Osteocyte (in vitro differentiated cells): ENCODE measurements at places on chromosomes 7 and 10.
A peak's percentile ranks its signal among the peaks of the same experiment; 100 is the strongest.

DNA sequence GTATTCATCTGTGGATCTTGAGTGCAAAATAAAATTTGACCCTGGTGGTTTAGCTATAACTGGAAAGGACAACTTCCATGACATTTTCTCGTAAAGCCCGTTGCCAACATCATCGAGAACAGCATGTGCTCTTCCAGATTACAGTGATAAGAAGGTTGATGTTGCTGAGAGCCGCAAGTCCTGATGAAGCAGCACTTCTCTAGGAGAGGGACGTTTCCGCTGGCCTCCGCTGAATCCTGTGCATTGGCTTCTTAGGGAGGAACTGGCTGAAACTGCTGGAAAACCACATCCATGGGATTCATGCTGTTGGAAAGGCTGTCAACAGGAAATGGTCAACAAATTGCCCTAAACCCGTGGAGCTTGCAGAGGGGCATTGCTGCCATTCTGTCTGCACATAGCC lies 21.4 kb upstream of the ABCB5 start:
- H3K4me1 ChIP-seq = no peaks in the 10 kb centered on the region
- no peak overlapping the region for H3K4me3 ChIP-seq
- H3K27me3 ChIP-seq = peaks cover 5% of the 10 kb centered on the region
- DNase-seq = no peak
- H3K27ac ChIP-seq = no peak overlapping the region

DNA sequence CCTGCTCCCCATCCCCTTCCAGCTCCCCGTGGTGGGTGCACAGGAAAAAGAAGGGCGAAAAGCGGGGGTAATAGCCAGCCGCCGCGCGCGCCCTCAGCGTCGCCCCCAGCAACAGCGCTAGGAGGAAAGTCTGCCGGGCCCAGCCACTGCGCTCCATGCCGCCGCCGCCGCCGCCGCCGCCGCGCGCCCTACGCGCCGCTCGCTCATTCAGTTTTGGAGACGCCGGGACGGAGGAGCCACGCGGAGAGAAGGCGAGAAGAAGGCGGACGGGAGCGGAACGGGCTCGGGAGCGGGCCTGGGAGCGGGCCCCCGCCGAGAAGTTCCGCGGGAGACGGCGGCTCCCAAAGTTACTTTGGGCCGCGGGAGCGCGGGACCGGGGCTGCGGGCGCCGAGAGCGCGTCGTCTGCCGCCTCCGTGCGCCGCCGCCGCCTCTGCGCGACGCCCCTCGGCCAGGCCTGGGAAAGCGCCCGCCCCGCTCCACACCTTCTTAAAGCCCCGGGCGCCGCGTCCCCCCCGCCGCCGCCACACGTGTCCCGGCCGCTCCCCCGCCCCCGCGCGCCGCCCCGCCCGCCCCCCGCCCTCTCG lies at the start of gene RELN:
Gene RELN, minus strand, starts transcription at position 459 of the 585 bp plus-strand sequence. Its CDS starts 302 bp downstream, at position 157.
- H3K4me1 ChIP-seq = peaks cover 11% of the 10 kb centered on the region
- DNase-seq = no peak
- no peak within 1 kb of the TSS for H3K27ac ChIP-seq
- peaks cover 67% of the 10 kb centered on the region for H3K27me3 ChIP-seq

DNA sequence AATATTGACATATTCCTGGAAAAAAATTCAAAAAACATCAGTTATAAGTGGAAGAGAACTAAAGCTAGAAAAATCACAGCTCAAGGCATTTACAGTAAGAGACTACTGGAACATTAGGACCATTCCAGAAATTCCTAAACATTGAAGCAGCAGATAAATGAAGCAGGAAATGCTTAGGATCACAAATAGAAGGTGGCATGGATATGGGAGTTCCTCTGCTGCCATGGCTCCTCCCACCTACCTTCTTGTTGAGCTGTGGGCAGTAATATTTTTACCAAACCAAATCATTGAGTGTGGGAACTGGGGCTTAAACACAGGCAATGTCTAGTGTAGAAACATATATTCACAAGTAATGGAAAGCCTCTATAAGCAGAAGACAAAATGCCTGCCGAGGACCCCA lies 292.8 kb downstream of the ANKRD7 start:
- H3K4me3 ChIP-seq = no peak overlapping the region
- no peaks in the 10 kb centered on the region for H3K27me3 ChIP-seq
- no peaks in the 10 kb centered on the region for H3K36me3 ChIP-seq
- DNase-seq = no peak

GRCh38 chr7:51220226-51220625 lies 96.4 kb downstream of the COBL start:
- no peaks in the 10 kb centered on the region for H3K27me3 ChIP-seq
- no peak overlapping the region for H3K4me3 ChIP-seq
- no peaks in the 10 kb centered on the region for H3K36me3 ChIP-seq
- no peaks in the 10 kb centered on the region for H3K4me1 ChIP-seq
- no peak overlapping the region for H3K27ac ChIP-seq

DNA sequence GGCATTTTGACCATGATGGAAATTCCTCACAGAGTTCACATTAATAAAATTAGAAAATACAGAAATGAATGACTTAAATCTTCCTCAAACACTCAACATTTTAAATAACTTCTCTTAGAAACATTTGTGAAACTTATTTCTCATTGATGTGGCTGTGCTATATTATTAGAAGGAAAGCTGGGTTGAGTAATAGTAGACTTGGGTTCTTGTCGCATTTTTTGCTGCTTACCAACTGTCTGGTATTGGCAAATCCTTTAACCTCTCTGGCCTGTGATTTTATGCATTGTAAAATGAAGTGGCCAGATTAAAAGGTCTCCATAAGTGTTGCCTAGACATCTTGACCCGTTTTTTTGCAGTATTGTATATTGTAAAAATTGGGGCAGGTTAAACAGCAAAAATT lies 66.5 kb downstream of the VPS50 start:
- H3K27me3 ChIP-seq = no peaks in the 10 kb centered on the region
- H3K4me3 ChIP-seq = no peak overlapping the region
- H3K4me1 ChIP-seq = no peaks in the 10 kb centered on the region
- no peak overlapping the region for H3K27ac ChIP-seq
- peaks cover 16% of the 10 kb centered on the region for H3K36me3 ChIP-seq

GRCh38 chr10:84293574-84294016 lies 34.8 kb upstream of the CCSER2 start:
- DNase-seq = no peak
- H3K36me3 ChIP-seq = no peaks in the 10 kb centered on the region
- peaks cover 15% of the 10 kb centered on the region for H3K4me1 ChIP-seq
- no peak overlapping the region for H3K4me3 ChIP-seq
- H3K27ac ChIP-seq = no peak overlapping the region

GRCh38 chr7:25101817-25102216 lies 23.2 kb downstream of the CYCS start:
- peaks cover 12% of the 10 kb centered on the region for H3K27me3 ChIP-seq
- no peak for DNase-seq

GRCh38 chr10:98446151-98446660 lies 529 bp downstream of the HPS1 start:
- peaks cover 13% of the 10 kb centered on the region for H3K27me3 ChIP-seq
- peak overlapping the region; percentile 86 for H3K27ac ChIP-seq
- H3K4me1 ChIP-seq = peaks cover 16% of the 10 kb centered on the region
- DNase-seq = peak; percentile 84

GRCh38 chr10:20369863-20370736 lies 527.0 kb downstream of the NEBL start:
- no peaks in the 10 kb centered on the region for H3K4me1 ChIP-seq
- peaks cover 9% of the 10 kb centered on the region for H3K27me3 ChIP-seq
- H3K27ac ChIP-seq = no peak overlapping the region
- no peaks in the 10 kb centered on the region for H3K36me3 ChIP-seq
- no peak overlapping the region for H3K4me3 ChIP-seq

DNA sequence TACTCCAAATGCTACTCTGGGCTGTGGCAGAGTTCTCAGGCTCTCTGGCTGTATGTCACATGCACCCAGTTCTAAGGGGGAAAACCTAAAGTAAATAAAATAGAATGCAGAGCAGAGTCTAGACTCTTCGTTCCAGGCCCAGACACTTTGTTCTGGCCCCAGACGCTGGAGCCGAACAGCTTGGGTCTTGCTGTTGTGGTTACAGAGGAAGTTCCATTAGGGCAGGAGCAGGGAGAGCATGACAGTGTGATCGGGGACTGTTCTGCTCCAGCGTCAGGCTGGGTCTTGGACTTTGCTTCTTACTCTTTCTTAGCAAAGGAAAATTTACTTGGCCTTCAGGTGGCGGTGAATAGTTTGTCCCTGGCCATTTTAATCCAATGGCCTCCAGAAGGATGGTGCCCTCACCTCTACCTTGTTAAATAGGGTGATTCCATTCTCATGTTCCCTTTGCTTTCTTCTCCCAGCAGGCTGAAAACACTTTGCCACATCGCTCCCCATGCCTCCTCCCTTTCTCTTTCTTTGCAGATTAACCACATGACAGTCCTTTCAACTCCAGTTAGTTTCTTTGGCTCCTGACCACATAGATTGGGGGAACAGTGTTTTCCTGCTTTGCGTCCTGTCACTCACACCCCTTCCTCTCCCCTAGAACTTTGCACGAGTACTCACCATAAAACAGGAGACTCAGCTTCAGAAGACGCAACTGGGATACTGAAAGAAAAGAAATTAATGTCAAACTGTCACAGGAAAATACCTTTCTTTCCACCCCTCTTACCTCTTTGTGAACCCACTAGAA lies 730.8 kb downstream of the SUGCT start:
- H3K27ac ChIP-seq = no peak overlapping the region
- no peak overlapping the region for H3K4me3 ChIP-seq
- DNase-seq = no peak
- H3K36me3 ChIP-seq = peaks cover 3% of the 10 kb centered on the region
- no peaks in the 10 kb centered on the region for H3K27me3 ChIP-seq

DNA sequence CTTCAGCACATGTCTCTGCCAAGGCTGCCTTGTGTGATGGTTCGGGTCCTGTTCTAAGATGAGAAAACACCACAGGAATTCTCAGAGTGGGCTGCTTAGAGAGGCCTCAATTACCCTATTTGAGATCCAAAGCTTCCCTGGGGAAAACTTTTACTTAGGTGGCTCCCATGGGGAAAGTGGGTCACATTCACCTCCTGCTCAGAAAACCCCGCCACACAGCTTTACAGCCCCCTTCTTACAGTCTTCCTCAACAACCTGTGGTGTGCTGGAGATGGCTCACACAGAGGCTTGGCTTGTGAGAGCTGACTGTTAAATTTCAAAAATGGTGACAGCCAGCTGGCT lies 36.6 kb upstream of the KCNIP2 start:
- no peaks in the 10 kb centered on the region for H3K36me3 ChIP-seq
- H3K4me1 ChIP-seq = peaks cover 10% of the 10 kb centered on the region
- peak overlapping the region; percentile 14 for H3K27ac ChIP-seq
- no peak for DNase-seq
- H3K4me3 ChIP-seq = no peak overlapping the region

- no peaks in the 10 kb centered on the region for H3K4me1 ChIP-seq
- no peak overlapping the region for H3K4me3 ChIP-seq
- H3K36me3 ChIP-seq = no peaks in the 10 kb centered on the region
- no peak overlapping the region for H3K27ac ChIP-seq
Observed at GRCh38 chr7:89927762-89928161, 226.5 kb upstream of the STEAP1 start.

GRCh38 chr10:106320876-106321275 lies 843.6 kb downstream of the SORCS1 start:
- no peak overlapping the region for H3K4me3 ChIP-seq
- no peaks in the 10 kb centered on the region for H3K36me3 ChIP-seq
- H3K4me1 ChIP-seq = no peaks in the 10 kb centered on the region
- no peak overlapping the region for H3K27ac ChIP-seq
- H3K27me3 ChIP-seq = no peaks in the 10 kb centered on the region
- no peak for DNase-seq

DNA sequence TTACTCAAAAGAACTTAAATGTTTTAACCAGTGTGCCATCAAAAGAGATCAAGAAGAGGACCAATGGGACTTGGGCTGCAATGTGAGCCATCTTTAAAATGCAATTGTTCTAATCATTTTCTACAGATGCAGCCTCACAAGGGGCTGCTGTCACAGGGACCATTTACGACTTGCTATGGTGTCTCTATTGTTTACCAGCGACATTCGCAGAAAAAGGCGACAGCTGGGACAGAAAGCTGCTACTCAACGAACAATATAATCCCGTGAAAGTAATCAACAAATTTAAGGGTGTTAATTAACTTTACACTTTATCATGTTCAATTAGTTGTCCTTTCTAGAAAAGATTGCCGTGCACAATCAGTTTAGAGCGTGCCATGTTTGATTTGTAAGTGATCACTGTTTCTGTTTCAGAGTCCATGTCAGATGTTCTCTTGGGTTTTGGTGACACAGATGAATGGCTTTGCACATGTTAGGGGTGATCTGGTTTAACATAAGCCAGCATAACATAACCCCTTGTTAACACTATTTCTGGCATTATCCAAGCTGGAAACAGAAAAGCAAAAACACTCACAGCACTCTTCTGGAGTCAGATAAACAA lies 110.8 kb downstream of the HIBADH start:
- no peak overlapping the region for H3K27ac ChIP-seq
- H3K27me3 ChIP-seq = no peaks in the 10 kb centered on the region
- peaks cover 3% of the 10 kb centered on the region for H3K4me1 ChIP-seq

GRCh38 chr7:48426966-48427555 lies 255.8 kb downstream of the ABCA13 start:
- no peak for DNase-seq
- no peaks in the 10 kb centered on the region for H3K4me1 ChIP-seq
- no peak overlapping the region for H3K4me3 ChIP-seq
- H3K27ac ChIP-seq = no peak overlapping the region
- no peaks in the 10 kb centered on the region for H3K36me3 ChIP-seq
- no peaks in the 10 kb centered on the region for H3K27me3 ChIP-seq

GRCh38 chr10:113712755-113713639 lies 33.3 kb downstream of the CASP7 start:
- H3K4me3 ChIP-seq = no peak overlapping the region
- H3K4me1 ChIP-seq = peaks cover 37% of the 10 kb centered on the region
- peaks cover 8% of the 10 kb centered on the region for H3K36me3 ChIP-seq
- no peak overlapping the region for H3K27ac ChIP-seq

- DNase-seq = no peak
- no peak overlapping the region for H3K4me3 ChIP-seq
- peaks cover 14% of the 10 kb centered on the region for H3K27me3 ChIP-seq
- no peaks in the 10 kb centered on the region for H3K36me3 ChIP-seq
- H3K27ac ChIP-seq = no peak overlapping the region
Observed at GRCh38 chr7:135326636-135327280, 93.1 kb downstream of the STRA8 start.

DNA sequence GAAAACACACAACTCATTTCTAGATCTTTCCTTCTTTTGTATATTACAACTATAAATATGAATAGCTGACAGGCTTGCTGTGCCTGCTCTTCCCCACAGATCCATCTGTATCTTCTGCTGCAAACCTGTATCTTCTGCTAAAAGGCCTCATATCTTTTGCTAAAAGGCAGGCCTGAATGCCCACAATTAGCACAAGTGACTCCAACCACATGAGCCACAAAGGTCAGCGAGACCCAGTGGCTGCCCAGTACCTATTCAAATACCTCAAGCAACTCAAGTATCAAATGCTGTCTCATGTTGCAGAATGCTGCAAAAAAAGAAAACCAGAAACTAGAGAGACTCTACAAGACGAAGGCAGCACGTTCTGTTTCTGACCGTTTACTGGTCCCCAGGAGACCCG lies 54.5 kb upstream of the ATP6V0A4 start:
- peaks cover 26% of the 10 kb centered on the region for H3K36me3 ChIP-seq
- no peak overlapping the region for H3K4me3 ChIP-seq
- DNase-seq = no peak
- no peak overlapping the region for H3K27ac ChIP-seq
